ENCODE measurements at places on chromosomes 3 and 15. TPM values are rescaled to one million over a fixed set of nuclear protein-coding genes. Genes with fewer than 3 reads are reported as not detected.

The LRRC31 gene
- total RNA-seq = not detected

The ROBO1 gene
- total RNA-seq = 269 TPM

The MEX3B gene
- 82.0 TPM for total RNA-seq

The PLSCR5 gene
- not detected for total RNA-seq

The SLC51A gene
- total RNA-seq = not detected
